Activated CD8-positive, alpha-beta T cell treated with anti-CD3 and anti-CD28 coated beads, Interleukin-2, amount 10 ng/mL, durations not matched to agents 7 days and 5 days (primary cell): ENCODE measurements at places on chromosomes 16 and 17.
A peak's percentile ranks its signal among the peaks of the same experiment; 100 is the strongest.

DNA sequence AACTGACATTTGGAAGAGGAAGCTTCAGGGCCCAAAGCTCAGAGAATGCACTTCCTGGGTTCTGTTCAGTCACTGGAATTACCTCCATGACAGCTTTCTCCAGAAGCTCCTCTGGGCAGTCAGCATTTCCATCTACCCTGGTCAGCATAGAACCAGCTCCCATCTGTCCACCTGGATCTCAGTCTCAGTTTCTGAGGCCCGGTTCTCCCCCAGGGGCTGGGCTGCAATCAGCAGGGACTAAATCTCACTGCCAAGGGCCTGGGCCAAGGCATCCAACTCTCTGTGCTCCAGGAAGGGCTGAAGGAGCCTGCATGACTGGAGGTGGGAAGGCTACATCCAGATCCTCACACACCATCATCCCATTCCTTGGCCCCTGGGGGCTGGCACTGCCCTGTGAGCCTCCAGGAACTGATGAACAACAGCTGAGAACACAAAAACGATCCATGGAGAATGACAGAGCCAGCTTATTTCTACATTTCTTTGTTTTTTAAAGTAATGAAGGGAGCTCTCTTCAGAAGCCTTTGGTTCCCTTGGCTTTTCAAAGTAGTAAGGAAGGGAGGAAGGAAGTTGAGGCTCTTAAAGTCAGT lies 66.3 kb upstream of the MRTFB start:
- DNase-seq: no peak

DNA sequence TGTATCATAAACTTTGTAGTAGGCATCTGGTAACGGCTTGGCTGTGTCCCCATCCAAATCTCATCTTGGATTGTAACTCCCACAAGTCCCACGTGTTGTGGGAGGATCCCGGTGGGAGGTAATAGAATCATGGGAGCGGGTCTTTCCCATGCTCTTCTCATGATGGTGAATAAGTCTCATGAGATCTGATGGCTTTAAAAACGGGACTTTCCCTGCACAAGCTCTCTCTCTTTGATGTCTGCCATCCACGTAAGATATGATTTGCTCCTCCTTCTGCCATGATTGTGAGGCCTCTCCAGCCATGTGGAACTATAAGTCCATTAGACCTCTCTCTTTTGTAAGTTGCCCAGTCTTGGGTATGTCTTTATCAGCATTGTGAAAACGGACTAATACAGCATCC lies 248.7 kb downstream of the SNX29 start:
- DNase-seq: no peak

DNA sequence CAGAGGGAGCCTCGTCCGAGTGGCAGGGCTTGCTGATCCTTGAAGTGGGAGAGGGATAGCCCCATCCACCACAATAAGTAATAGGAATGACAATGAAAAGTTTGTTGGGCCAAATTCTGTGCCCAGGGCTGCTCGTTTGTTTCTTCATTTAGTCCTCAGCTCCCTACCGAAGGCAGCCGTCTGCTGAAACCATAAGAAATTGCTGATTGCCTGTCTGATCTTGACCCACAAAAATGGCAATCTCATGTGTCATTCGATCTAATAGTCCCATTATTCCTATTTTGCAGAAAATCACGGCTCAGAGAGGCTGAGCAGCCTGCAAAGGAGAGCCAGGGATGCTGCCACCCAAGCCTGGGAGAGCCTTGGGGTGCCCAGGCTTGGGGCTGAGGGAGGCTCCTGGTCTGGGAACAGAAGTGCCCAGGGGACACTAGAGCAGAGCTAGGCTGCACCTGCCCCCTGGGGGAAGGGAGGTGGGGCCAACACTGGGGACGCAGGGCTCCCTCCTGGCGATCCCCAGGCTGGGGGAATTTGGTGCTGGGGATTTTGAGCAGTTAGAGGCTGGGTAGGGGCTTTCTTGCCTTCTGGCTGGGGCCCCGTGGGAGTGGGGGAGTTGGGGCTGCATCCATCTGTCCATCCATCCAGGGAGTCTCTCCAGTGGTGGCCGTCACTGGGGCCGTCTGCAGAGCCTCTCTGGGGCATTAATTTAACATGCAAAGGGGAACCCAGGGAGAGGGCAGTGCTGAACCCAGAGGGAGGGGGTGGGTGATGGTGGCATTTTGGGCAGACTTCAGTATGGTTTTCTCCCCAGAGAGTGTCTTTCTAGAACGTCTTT lies 53.5 kb downstream of the SOCS1 start:
- DNase-seq: no peak

GRCh38 chr17:48601539-48602425 lies 3.0 kb downstream of the HOXB6 start:
- no peak for DNase-seq

DNA sequence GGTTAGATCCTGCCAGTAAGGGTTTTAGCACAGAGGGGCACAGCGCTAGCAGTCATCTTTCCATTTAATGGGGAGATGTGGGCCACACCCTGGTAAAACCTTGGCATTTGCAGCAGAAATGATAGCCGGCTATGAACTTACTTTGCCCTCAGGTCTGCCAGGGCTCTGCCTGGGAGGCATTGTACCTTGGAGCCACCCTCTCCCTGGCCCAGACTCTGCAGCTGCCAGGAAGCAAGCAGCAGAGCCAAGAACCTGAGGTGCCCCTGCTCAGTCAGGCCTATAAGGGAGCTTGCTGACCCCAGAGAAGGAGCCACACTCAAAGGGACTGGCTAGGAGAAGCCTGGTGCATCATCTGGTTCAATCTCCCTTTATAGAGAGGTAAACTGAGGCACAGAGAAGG lies 23.7 kb upstream of the PHF12 start:
- DNase-seq: no peak

GRCh38 chr17:43907998-43908721 lies 824 bp upstream of the MPP2 start:
- DNase-seq: peak; percentile 58

DNA sequence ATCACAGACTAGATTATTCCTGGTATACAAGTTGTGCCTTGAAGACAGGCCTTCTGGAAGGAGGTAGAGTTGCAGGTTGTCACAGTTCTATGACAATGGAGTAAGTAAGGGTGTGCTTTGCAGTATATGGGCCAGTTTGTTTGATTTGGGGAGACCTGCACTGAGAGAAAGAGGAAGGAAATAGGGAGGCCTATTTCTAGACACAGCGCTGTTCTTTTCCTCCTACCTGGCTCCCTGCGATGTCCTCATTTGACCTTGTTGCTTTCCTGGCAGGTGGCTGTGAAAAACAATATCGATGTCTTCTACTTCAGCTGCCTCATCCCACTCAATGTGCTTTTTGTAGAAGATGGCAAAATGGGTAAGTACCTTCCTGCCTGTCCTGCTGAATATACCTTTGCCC lies 22.5 kb upstream of the RASL10B start:
- no peak for DNase-seq

DNA sequence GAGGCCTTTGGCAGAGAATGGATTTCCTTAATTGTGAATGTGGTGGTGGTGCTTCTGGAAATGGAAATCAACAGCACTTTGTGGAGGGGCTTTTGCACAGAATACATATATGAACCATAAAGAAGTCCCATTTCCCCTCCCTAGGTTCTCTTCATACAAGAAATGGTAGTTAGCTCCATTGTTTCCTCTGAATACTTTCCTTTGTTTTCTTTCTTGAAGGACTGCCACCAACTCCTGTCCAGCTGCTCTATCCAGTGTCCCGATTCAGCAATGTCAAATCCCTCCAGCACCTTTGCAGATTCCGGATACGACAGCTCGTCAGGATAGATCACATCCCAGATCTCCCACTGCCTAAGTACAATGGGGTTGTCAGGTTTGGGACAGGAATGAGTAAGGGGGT lies 33.2 kb upstream of the ARHGAP23 start:
- no peak for DNase-seq

- no peak for DNase-seq
These were observed 3.9 kb upstream of the TRIM25 start for GRCh38 chr17:56917559-56918296.

- no peak for DNase-seq
These were observed 52.9 kb downstream of the NF1 start for GRCh38 chr17:31147507-31148202.

GRCh38 chr16:6374821-6375220 lies 957.8 kb upstream of the RBFOX1 start:
- DNase-seq: no peak

DNA sequence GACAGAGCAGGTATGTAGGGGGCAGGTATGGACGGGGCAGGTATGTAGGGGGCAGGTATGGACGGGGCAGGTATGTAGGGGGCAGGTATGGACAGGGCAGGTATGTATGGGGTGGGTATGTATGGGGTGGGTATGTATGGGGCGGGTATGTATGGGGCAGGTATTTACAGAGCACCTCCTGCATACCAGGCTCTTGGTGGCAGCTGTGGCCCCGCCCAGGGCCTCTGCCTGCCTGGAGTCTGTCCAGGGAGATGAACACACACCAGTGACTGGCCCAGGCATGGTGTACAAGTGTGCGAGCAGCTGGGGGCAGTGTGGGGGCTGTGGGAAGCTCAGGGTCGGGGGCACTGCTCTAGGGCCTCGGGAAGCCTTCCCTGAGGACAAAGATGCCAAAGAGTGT lies 4.4 kb downstream of the RPL3L start:
- no peak for DNase-seq

GRCh38 chr17:62996221-62996620 lies 30.2 kb downstream of the TANC2 start:
- no peak for DNase-seq

- DNase-seq: no peak
These were observed 16.9 kb upstream of the MARVELD3 start for GRCh38 chr16:71609066-71609465.

DNA sequence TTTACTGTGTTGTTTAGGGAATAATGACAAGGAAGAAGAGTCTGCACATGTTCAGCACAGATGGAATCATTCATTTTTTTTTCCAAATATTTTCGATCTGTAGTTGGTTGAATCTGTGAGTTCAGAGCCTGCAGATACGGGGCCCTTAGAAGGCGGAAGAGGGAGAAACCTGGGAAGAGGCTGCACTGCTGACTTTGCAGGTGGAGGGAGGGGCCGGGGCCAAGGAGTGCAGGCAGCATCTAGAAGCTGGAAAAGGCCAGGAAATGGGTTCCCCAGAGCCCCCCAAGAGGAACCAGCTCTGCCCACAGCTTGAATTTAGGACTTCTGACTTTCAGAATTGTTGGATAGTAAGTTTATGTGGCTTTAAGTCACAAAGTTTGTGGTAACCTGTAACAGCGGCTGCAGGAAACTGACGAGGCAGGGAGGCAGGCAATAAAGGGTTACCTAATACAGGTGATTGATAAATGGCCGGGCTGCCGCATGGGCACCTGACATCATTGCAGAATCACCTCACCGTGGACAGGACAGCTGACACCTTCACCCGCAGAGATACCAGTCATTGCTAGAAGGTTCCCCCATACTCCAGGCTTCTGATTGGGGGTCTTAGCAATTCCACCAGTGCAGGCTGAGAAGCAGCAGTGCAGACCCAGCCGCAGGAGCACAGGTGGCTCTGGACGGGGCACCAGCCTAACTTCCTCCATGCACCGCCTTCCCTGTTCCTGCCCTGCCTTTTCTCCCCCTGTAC lies 181.3 kb downstream of the IRF8 start:
- no peak for DNase-seq

GRCh38 chr16:11140098-11140375 lies 116.0 kb downstream of the SOCS1 start:
- DNase-seq: peak; percentile 85

GRCh38 chr17:37318931-37319594 lies 56.7 kb upstream of the C17orf78 start:
- DNase-seq: no peak

- DNase-seq: no peak
These were observed 4.2 kb upstream of the FBXL16 start for GRCh38 chr16:709566-710499.

GRCh38 chr16:2366660-2367309 lies 26.3 kb upstream of the ABCA3 start:
- no peak for DNase-seq

DNA sequence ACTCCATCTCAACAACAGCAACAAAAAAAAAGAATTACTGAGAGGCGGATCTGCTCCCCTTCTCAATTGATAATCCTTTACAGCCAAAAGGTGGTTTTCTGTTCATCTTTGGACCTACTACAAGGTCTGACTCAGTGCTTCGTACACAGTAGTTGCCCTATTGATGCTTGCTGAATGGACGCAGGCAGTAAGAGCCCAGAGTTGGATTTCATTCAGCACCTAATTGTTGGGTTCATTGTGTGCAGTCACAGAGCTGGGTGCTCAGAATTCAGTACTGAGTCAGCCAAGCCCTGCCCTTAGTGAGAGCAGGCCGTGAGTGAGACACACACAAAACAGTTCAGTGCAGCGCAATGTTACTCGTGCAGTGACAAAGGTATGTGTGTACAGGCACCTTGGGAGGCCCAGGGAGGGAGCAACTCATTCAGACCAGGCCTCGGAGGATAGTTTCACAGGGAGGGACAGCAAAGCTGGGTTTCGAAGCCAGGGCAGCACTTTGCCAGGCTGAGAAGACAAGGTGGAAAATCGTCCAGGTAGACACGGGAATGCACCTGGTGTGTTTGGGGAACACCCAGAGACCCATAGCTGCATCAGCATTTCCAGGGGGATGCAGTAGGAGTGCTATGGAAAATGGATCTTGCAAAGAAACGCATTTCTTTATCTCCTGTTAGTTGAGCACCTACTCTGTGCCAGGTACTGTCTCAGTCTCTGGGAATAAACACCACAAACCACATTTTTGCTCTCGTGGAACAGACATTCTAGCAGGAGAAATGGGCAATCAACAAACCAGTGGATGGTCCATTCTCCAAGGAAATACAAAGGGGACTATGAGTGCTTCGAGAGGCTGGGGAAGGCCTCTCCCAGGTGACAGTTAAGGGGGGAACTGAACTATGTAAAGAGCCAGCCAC lies 18.1 kb upstream of the KRT17 start:
- DNase-seq: no peak

DNA sequence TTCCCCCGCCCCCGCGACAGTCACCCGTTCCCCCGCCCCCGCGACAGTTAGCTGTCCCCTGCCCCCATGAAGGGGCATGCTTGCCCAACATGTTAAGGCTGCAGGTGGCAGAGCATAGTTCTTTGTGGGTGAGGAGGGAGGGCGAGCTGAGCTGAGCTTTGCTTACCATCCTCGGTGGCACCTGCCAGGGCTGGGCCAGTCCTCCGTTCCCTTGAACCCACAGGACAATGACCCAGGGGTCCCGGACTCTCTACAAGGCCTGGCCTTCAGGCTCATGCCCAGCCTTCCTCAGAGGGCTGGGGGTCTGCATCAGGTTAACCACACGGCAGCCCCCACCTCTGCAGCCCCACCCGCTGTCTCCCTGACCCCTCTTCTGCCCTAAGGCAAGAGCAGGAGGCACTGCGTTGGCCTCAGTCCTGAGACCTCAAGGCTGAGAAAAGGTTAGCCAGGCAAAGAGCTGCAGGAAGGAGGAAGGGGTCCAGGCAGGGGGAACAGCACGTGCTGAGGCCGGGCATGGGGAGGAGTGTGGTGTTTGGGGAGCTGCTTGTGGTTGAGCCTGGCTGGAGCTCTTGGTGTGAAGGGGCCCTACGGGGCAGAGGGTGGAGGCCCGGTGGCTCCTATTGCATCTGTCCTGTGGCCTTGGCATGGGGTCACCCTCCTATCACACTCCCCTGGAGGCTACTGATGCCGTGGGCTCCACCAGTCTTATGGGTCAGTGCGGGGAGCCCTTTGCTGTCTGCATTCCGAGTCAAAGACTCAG lies 11.4 kb upstream of the DOC2B start:
- no peak for DNase-seq

- no peak for DNase-seq
These were observed 32.4 kb downstream of the IL21R start for GRCh38 chr16:27434141-27435051.

- no peak for DNase-seq
These were observed 483.1 kb upstream of the ERCC4 start for GRCh38 chr16:13436641-13437412.

GRCh38 chr16:49027420-49027819 lies 254.2 kb downstream of the CBLN1 start:
- no peak for DNase-seq
